NCI-H187 treated with DMSO at 0.1 percent for 48 hours (cell line): ENCODE measurements at places on chromosomes 11 and 22.
A peak's percentile ranks its signal among the peaks of the same experiment; 100 is the strongest.

DNA sequence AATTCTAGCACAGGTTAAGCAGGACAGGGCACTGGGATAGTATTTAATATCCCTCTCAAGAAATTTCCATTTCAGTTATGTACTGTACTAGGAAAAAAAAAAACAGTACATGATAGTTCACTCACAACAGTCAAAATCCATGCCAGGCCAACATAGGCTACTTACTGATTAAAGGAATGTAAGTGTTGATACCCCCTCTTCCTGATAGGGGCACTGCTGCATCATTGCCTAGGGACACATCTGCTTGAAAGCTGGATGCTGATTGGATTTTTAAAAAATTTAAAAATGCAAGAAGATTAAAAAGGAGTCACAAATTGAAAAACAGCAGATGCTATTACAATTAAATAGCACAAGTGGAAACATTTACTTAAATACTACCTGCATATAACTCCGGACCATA lies 43.4 kb downstream of the APOL5 start:
- no peak for DNase-seq

GRCh38 chr11:11247576-11247975 lies 105.5 kb downstream of the CSNK2A3 start:
- no peak for DNase-seq

- no peak for DNase-seq
Observed at GRCh38 chr11:114040706-114041211, 18.8 kb upstream of the ZBTB16 start.

DNA sequence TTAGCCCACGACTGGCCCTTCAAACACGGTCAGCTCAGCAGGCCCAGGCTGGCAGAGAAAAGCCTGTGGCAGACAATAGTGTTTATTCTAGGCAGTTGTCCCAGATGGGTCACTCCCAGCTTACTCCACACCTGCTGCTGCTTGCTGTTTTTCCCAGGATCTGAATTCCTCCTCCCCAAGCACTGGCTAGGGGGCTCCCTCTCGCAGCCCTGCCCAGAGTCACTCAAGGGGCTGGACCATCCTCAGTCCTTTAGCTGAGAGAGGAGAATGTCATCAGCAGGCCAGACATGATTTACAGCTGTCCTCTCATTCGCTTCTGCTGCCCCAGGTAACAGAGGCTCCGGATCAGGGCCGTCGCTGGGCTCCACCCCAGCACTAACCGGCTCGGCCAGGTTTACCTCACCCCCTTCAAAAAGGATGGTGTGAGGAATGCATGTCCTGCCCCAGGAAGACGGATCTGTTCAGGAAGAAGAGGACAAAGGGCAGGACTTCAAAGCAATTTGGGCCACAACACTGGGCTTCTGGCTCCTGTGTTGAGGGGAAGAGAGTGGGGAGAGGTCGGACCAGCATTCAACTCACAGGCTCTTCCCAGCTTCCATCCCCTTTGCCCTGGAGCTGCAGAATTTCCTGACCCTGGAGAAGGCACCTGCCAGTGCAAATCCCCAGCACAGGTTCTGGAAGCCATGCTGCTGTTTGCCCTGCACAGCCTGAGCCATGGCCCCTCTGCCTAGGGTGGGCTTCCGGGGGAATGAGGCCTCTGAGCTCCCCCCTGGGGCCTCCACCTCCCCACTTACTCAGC lies 59.7 kb upstream of the BARX2 start:
- peak; percentile 26 for DNase-seq

- DNase-seq: peak; percentile 95
Observed at GRCh38 chr11:4704054-4704789, at the start of gene MMP26. Gene MMP26, plus strand, starts transcription at chr11:4704784.

- DNase-seq: no peak
Observed at GRCh38 chr11:30984442-30984816, 385.1 kb downstream of the DCDC1 start.

DNA sequence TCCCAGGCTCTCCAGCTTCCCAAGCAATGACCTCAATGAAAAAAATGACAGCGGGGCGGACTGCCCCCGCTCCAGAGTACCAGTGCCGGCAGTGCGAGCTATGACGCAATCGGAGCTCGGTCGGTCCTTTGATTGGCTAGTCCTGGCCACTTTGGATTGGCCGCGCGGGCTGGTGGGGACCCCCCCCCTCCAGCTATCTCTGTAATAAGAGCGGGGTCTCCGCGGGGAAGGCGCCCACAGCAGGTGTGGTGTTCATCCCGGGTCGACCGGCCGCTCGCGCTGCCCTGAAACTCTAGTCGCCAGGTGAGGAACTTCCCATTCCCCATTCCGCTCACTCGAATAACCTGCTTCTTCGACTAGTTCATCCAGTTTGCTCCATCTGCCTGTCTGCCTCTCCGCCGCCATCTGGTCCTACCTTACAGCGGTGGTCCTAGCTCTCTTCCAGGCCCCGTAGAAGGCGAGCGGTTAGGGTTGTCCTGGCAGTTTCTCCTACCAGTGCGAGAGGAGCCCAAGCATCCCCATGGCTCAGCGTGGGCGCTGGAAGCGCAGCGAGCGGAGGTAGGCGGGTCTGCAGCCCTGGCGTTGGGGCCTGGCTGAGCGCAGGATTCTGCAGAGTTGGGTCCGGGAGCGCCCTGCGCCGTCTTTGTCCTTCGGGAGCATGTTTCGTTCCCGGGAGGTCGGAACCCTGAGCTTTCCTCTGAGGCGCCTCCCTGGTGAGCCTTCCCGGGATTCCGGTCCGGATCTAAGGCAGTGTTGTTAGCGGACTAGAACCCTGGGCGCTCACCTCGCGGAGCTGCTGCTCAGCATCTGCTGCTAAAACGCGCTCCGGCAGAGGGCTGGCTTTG lies at the start of gene CALCB:
CALCB (plus strand) TSS at position 233 of the 845 bp plus-strand sequence. CDS start 1,126 bp downstream, outside the sequence.
- no peak for DNase-seq

- DNase-seq: no peak
Observed at GRCh38 chr22:50435291-50436014, 39.4 kb downstream of the SBF1 start.

GRCh38 chr11:36375353-36376008 lies 79.4 kb downstream of the PRR5L start:
- DNase-seq: no peak

- DNase-seq: no peak
Observed at GRCh38 chr11:8252388-8252787, 11.3 kb downstream of the LMO1 start.
